ENCODE measurements at places on chromosomes 2 and 18. TPM values are rescaled to one million over a fixed set of nuclear protein-coding genes. Genes with fewer than 3 reads are reported as not detected.
A peak's percentile ranks its signal among the peaks of the same experiment; 100 is the strongest.

Gene L3MBTL4
- 1.9 TPM for total RNA-seq

- no peak for DNase-seq
These were observed 154.6 kb upstream of the REV1 start for GRCh38 chr2:99644419-99644787.

DNA sequence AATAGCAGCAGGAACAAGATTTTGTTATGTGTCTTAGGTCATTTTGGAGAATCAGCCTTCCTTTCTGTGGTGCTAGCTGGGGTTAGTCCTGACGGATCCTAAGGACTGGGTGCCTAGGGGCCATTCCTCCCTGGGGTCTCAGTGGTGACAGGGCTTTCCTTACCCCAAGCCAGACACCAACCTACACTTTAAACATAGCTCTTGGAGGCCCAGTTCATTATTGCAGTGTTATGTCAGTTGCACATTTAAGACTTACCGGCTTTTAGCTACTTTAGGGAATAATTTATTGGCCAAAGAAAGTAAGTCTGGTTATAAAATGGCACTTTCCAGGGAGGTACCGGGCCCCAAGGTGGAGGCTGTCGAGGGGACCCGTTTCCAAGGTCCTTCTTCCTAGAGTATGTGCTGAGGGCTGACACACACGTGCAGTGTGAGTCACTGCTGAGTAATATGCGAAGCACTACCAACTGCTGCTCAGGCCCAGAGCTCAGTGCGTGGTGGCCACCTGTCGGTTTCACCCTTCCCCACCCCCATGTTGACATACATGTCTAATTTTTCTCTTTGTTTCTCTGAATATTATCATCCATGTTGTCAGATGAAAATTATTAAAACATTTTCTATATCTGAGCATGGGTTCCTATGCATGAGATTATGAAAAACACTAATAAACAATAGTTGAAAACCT, 37.0 kb upstream of the GRHL1 start:
- no peaks in the 10 kb centered on the region for H3K36me3 ChIP-seq
- H3K4me3 ChIP-seq = no peak overlapping the region
- H3K27me3 ChIP-seq = no peaks in the 10 kb centered on the region
- H3K27ac ChIP-seq = no peak overlapping the region

DNA sequence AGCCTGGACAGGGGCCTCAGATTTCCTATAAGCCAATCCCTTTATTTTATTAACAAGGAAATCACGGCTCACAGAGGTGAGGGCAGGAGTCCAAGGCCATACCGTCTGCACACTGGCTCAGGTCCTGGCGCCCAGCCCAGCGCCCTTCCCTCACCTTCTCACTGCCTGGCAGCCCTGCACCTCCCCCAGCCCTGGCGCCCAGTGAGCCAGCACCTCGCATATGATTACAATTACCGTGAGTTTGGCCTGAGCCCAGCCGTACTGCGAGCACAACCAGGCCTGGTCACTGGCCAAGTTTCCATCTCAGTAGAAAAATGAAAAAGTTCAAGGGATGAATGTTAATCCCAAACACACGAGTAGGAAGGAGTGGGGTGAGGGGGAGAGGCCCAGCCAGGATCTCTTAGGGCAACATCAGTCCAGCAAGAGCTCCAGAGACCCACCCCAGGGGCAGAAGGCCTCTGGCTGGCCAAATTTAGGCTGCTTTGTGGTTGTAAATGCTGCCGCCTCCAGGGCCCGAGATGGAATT, 68.4 kb downstream of the MCFD2 start:
- H3K27me3 ChIP-seq = no peaks in the 10 kb centered on the region
- H3K36me3 ChIP-seq = no peaks in the 10 kb centered on the region
- peaks cover 32% of the 10 kb centered on the region for H3K4me1 ChIP-seq
- peak overlapping the region; percentile 80 for H3K27ac ChIP-seq

GRCh38 chr2:224966613-224967012, 75.7 kb downstream of the DOCK10 start:
- no peaks in the 10 kb centered on the region for H3K36me3 ChIP-seq
- H3K4me3 ChIP-seq = no peak overlapping the region
- no peaks in the 10 kb centered on the region for H3K27me3 ChIP-seq
- H3K4me1 ChIP-seq = no peaks in the 10 kb centered on the region

- peaks cover 37% of the 10 kb centered on the region for H3K27me3 ChIP-seq
- no peaks in the 10 kb centered on the region for H3K4me1 ChIP-seq
- H3K27ac ChIP-seq = no peak overlapping the region
- DNase-seq = no peak
These were observed 34.3 kb downstream of the MAL start for GRCh38 chr2:95059656-95060370.

- DNase-seq = no peak
- H3K27ac ChIP-seq = no peak overlapping the region
- H3K4me1 ChIP-seq = no peaks in the 10 kb centered on the region
- H3K4me3 ChIP-seq = no peak overlapping the region
- no peaks in the 10 kb centered on the region for H3K36me3 ChIP-seq
- H3K27me3 ChIP-seq = no peaks in the 10 kb centered on the region
These were observed 43.2 kb downstream of the PHLPP1 start for GRCh38 chr18:62758591-62758990.

Measured in heart left ventricle (tissue), 16 donors.